ENCODE measurements at places on chromosomes 7 and 10. TPM values are rescaled to one million over a fixed set of nuclear protein-coding genes. Genes with fewer than 3 reads are reported as not detected.

Gene FAM25G
- not detected for total RNA-seq

Gene ENTPD7
- 4.9 TPM for total RNA-seq

Gene CACNB2
- total RNA-seq: 1.2 TPM

Gene TRRAP
- 50.6 TPM for total RNA-seq

Gene INA
- not detected for total RNA-seq

Gene PAX4
- not detected for total RNA-seq

Gene NPFFR1
- 4.8 TPM for total RNA-seq

Gene ZNF425
- total RNA-seq: 3.2 TPM

Gene NODAL
- total RNA-seq: not detected
